Epithelial cell of proximal tubule (primary cell): ENCODE measurements at places on chromosomes 7 and 10.

DNA sequence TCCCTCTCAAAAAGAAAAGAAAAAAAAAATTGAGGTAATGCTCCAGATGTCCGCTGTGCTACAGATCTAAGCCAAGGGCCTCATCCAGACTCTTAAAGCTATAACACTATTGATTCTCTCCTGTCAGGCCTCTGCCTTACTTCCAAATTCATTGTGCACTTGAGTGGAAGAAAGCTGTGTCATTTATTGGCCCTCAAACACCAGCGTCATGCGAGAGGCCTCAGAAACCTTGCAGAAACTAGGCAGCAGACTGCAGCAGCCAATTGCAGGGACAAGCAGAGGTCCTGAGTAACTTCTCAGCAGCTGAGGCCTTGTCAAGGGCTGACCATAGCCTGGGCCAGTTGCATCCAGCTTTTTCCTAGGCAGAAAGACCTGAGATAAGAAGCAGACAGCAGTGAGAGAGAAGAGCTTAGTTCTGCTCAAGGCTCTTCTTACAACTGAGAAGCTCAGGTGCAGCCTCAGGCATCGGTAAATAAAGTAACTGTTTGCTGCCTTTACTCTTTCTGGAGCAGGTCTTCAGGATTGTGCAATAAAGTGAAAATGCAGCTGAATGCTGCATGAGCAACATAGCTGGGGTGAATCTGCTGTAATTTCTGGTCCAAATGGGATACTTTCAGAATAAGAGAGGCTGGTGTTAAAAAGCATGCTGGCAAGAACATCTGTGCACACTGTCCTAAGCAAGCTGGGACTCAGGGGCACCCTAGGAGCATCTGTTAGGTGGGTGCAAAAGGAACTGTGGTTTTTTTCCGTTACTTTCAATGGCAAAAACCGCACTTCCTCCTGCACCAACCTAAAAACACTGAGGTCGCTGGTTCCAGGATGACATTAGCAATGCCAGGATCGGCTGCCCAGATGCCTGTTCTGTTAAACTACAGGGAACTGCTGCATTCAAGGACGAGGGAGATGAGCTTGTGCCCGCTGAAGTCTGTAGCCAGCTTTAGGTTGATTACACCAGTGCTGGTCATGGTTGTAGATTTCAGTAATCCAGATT is 181.8 kb upstream of the PFKP start:
- DNase-seq = no peak

GRCh38 chr7:4871056-4871680 is 9.3 kb upstream of the PAPOLB start:
- DNase-seq = no peak

- no peak for DNase-seq
Measured at GRCh38 chr10:5910323-5911100, 20.5 kb downstream of the FBH1 start.

DNA sequence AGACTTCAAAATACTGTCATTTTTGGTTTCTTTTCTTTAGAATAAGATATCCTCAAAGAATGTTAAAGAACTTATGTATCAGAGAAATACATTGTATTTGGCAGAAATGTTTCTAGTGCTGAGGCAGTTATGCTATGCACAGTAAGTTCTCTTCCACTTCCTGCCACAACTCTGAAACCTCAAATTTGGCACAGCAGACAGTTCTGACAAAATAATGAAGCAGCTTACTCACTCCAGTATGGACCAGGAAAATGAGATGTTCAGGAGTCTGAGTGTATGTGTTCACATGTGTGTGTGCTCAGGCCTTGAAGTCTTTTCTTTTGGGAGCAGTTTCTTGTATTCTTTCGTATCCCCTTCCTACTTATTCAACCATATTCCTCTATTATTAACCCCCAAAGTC is 197.0 kb upstream of the AGK start:
- no peak for DNase-seq

DNA sequence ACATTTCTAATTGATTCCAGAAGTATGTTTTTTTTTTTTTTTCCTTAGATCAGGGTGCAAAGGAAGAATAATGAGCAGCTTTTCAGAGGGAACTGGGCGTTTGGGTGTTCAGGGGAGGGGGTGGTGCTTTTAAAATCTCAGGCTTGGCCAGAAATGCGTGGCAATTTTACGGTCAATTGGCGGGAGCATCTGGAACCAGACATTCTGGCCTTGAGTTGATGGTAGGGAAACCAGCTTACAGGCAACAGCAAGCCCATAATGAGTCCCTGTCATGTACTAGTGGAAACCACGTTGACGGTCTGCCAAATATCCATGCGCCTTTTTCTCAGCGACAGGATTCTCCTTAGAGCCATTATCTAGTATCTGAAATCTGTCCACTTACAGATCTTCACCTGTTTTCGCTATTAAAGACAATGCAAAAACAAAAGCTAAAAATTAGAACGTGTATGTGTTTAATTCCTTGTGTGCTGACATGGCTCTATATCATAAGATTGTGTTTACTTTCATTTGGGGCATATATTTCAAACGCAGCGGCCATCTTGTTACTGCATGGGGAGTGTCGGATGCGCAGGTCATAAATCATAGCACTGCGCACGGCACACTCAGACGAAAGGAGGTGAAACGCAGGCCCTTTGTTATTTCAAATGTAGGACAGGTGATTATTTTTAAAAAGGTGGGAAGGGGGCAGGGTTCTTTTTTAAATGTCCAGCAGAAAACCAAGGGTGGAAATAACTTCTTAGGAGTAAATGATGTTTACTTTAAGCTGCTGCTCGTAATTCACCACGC is 209.2 kb downstream of the AGMO start:
- DNase-seq = no peak

DNA sequence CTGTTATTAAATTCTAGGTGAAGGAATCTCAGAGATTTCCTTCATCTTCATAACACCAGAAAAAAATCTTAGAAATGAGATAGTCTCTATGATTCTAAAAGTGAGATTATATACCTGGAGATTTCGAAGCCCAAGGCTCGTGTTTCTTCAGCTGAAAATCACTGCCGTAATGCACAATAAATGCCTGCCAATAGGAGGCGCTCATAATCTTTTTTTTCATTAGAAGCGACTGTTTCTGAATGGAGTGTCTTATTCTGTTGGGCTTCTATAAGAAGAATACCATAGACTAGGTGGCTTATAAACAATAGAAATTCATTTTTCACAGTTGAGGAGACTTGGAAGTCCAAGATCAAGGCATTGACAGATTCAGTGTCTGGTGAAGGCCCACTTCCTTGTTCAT is 294.7 kb downstream of the PRKG1 start:
- no peak for DNase-seq

- DNase-seq = no peak
Measured at GRCh38 chr7:129205126-129205818, 16.8 kb downstream of the SMO start.

- DNase-seq = no peak
Measured at GRCh38 chr10:132892004-132892403, 50.4 kb downstream of the CFAP46 start.

GRCh38 chr7:116018731-116019130 is 11.8 kb downstream of the TFEC start:
- DNase-seq = no peak

- DNase-seq = no peak
Measured at GRCh38 chr7:12431886-12432556, 28.4 kb upstream of the VWDE start.

GRCh38 chr7:107025449-107026103 is 18.9 kb upstream of the PRKAR2B start:
- DNase-seq = no peak

DNA sequence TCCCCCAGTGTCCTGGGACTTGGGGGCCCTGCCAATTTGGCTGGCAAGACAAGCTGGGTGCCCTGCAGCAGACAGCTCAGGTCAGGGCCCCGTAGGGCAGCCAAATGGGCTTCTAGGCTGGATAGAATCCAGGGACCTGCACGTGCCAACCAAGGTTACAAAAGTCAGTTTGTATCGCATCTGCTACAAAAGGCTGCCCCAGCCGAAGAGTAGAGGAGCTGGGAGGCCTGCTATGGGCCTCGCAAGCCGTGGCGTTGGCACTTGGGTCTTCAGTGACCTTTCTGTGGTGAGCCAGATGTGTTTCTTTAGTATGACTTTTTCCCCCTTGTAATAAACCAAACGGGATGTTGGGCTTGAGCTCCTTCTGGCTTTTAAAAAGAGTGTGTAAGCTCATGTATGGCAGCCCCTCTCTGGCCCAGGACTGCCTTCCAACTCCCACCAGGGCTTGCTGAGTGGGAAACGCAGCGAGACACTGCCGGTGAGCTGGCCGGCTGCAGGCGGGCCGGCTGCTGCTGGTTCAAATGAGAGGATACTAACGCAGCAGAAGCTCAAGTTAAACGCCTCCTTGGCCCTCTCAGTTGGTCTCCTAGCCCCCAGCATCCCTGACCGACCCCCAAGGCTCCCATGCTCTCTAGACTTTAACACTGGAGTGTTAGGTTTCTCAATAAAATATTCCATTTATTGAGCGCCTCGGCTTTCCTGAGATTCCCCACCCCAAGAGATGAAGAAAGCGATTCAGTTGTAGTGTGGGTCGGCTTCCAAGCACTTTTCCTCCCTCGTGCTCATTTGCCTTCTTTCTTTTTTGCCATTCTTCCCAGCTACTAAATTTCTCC is 3.1 kb upstream of the HOXA10 start:
- no peak for DNase-seq

DNA sequence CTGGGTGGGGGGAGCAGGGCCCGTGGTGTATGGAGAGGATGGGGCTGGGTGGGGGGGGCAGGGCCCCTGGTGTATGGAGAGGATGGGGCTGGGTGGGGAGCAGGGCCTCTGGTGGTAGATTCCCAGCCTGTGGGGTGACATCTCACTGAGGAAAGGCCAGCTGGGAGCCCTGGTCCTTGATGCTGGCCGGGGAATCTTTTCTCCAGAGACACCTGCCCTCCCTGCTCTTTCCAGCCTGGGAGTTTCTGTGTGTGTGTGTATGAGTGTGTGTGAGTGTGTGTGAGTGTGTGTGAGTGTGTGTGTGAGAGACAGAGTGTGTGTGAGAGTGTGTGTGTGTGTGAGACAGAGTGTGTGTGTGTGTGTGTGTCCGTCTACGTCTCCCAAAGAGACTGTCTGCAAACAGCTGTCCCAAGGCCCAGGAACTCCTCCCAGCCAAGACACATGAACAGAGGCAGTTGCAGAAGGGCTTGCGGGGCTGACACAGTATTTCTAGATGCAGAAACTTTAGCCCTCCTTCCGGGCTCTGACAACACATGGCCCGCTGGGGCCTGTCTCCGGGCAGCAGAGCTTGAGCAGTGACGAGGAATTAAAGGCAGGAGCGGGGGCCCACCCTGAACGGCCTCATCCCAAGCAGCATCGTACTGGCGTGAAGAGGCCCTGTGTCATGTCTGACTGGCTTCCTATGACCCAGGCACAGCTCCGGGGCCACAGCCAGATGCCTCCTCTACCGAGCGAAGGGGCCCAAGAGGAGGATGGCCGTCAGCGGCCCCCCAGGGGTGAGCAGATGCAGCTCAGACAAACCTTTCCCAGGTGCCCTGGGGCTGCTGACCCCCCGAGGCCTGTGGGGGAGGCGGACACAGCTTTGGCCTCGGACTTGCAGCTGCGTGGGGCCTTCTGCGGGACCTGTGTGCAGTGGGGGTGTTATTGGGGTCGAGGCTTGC is 24.3 kb downstream of the FAM20C start:
- DNase-seq = no peak
